A549 treated with GW870086 at 1 μM for 4 hours (cell line): ENCODE measurements at places on chromosomes 2 and 18. TPM values are rescaled to one million over a fixed set of nuclear protein-coding genes. Genes with fewer than 3 reads are reported as not detected.

DES gene
- 0.27 to 0.84 TPM (median 0.43 TPM) in 5 replicates for total RNA-seq

IL1RL1 gene
- 0.53 to 1.4 TPM (median 0.83 TPM) in 5 replicates for total RNA-seq

PRSS56 gene
- 0.09 to 0.16 TPM (median 0.11 TPM) in 5 replicates for total RNA-seq

CHRNA1 gene
- total RNA-seq: not detected in 5 replicates

CYP1B1 gene
- 6.4 to 9.8 TPM (median 7.3 TPM) in 5 replicates for total RNA-seq

CLEC4F gene
- total RNA-seq: not detected in 5 replicates

PIEZO2 gene
- 0.58 to 1.2 TPM (median 0.66 TPM) in 5 replicates for total RNA-seq

INHBB gene
- total RNA-seq: 20.3 to 31.5 TPM (median 23.1 TPM) in 5 replicates

HOXD12 gene
- total RNA-seq: not detected in 5 replicates

MATN3 gene
- 11.4 to 19.0 TPM (median 17.5 TPM) in 5 replicates for total RNA-seq

SH3RF3 gene
- total RNA-seq: 0.49 to 0.66 TPM (median 0.57 TPM) in 5 replicates
